Stimulated activated CD4-positive, alpha-beta T cell treated with anti-CD3 and anti-CD28 coated beads, Interleukin-15, amount 100 ng/mL, for 1 hour (primary cell): ENCODE measurements at places on chromosomes 13 and 19.

DNA sequence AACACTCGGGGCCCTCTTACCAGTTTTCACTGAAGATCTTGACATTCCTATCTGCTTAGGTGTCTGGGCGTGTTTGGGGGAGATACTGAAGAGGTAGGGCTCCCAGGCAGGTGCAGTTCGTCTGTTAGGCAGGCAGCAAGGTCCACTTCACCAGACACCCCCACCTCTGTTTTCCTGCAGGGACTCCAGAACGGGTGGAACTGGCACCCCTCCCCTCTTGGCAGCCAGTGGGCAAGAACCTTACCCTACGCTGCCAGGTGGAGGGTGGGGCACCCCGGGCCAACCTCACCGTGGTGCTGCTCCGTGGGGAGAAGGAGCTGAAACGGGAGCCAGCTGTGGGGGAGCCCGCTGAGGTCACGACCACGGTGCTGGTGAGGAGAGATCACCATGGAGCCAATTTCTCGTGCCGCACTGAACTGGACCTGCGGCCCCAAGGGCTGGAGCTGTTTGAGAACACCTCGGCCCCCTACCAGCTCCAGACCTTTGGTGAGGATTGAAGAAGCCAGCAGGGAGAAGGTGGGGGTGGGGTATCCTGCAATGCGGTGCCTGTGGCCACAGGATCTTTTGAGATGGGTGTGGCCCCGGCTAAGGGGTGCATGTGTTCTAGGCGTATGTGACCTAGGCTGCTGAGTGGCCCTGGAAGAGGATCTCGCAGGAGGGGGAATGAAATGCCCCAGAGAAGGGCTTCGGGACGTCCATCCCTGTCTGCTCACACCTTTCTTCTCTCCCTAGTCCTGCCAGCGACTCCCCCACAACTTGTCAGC lies 3.3 kb upstream of the ICAM4 start:
- no peak for DNase-seq

- no peak for DNase-seq
These were observed 647.6 kb upstream of the SPRY2 start for GRCh38 chr13:80988391-80989151.

- no peak for DNase-seq
These were observed 5.2 kb downstream of the SHISA2 start for GRCh38 chr13:26046639-26047038.

DNA sequence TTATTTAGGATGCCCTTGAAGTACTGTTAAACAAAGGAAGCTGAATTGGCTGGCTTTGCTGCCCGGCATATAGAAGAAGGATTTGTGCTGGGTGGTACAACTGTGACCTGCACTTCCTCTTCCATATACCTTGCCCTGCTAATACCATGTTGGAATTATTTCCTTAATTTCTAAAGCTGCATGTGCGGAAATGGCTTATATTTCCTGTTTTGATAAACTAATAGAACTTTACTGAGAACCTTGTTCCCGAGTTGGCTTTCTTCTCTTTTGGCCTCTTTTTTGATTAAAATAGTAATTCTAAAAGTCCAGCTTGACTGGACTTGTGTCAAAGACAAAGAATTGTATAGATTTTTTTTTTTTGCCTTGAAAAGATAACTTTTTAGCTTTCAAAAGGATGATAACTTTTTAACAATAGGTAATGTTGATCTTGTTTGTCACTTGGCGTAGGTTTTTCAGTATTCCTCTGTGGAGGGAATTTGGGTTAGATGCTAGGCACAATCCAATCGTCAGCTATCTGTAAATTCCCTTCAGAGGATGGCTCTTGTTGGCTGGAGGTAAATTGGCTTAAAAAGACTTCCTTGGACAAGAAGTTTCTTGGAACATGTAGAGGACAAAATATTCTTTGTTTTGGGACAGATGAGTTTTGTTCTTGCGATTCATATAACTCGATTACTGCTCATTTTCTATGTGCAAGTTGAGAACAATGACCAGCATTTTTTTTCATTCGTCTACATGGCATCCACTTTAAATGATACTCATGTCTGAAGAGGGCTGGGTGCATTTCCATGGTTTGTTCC lies 41.4 kb downstream of the COL4A2 start:
- DNase-seq = no peak

DNA sequence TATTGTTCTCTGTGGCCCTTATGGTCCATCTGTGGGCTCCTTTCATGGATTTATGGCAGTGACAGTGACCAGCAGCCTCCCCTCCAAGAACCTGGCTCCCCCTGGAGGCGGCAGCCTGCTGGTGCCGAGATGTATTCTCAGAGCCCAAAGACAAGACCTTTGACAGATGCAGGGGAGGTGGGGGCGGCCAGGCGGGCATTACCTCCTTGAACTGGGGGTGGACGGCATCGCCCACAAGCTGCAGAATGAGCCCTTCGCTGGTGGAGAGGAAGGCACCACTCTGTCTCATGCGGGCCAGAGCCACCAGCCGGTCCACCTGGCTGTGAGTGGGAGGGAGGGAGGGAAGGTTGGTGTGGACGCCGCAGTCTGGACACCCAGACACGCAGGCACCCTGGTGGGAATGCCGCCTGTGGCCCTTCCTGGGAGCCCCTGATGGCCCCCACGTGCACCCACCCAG lies 6.6 kb downstream of the ISOC2 start:
- no peak for DNase-seq

GRCh38 chr19:50159078-50159477 lies 4.0 kb downstream of the IZUMO2 start:
- DNase-seq = no peak

DNA sequence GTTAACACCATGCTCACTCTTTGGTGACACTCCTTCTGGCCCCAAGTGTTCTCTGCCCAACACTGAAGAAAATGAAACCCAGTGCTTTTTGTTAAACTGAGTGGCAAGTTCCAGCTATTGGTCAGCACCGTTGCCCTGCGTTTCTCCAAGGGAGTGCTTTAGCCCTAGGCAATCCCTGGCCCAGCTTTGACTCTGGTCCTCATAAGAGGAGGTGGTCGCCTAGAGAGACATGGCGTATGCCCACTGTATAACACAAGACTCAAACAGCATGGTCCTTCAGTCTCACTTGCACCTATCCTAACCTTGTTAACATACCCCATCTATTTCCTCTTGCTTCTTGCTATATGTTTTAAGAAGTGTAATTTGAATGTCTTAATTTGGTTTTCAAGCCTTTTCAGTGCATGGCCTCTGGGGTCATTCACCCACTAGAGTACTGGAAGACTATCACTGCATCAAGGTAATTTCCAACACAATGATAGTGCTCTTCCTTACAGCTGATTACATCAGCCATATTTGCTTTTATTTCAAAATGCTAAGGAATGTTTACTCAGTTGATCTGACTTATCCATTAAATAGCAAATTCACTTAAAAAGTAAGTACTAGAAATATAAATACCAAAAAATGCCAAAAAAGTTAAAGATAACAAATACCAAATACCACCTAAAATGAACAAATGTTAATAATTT lies 190.5 kb upstream of the SOX21 start:
- no peak for DNase-seq

DNA sequence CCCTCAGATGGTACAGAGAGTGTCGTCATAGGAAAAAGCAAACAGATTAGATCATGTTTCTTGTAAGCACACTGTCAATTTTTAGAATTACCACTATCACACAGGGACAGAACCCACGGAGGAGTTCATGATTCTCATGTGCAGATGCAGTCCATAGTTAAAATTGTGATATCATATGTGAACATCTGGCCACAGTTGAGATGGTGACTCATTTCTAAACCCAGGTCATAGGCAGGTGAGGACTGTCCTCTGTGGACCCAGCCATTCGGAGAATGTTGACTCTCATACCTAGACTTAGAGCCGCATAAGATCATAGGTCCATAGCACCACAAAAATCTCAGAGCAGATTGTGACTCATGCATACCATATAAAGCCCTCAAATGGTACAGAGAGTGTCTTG lies 17.8 kb upstream of the ZNF730 start:
- no peak for DNase-seq

GRCh38 chr19:41705393-41706174 lies 2.8 kb upstream of the CEACAM5 start:
- DNase-seq = no peak

DNA sequence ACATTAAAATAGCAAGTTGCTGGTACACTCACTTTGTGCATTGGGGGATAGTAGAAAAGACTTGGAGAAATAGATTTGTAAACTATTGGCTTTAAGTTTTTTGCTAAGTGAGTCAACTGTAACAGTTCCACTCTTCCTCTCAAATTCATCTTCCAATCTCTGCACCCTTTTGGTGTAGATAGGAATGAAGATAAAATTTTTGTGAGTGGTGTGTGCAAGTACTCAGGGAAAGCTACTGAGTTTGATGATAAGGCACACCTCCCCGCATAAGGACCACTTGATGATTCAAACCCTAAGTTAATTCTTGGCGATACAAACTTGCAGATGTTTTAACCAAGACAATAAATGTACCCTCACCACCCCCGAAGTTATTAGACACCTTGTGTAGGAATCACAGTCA lies 168.3 kb upstream of the SLITRK1 start:
- DNase-seq = no peak

GRCh38 chr13:31175847-31176532 lies 14.3 kb upstream of the HSPH1 start:
- no peak for DNase-seq

DNA sequence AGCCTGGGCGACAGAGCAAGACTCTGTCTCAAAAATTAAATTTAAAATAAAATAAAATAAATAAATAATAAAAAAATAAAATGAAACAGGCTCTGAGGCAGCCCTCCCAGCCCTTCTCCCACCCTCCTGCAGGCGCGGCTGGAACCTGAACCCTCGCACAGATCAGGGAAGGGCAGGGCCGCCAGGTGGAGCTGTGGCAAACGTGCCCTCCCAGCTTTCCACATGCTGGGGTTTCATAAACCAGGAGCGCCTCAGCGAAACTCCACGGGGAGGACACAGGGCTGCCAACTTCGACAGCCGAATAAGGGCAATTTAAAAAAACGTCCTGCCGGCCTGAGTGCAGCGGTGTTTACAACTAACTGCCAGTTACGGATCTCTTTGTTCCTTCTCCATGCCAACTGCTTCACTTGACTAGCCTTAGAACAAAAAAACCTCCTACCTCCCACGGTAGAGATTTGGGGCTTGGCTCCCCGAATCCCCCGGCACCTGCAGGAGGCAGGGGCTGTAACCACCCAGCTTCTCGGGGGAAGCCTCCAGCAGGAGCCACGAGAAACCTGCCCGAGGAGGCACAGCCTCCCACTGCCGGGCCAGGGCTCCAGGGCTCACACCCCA lies 15.9 kb downstream of the ZNF787 start:
- no peak for DNase-seq

GRCh38 chr19:41116261-41116660 lies 2.0 kb downstream of the CYP2F1 start:
- no peak for DNase-seq

- no peak for DNase-seq
These were observed 89.9 kb downstream of the COL4A1 start for GRCh38 chr13:110217085-110217484.

DNA sequence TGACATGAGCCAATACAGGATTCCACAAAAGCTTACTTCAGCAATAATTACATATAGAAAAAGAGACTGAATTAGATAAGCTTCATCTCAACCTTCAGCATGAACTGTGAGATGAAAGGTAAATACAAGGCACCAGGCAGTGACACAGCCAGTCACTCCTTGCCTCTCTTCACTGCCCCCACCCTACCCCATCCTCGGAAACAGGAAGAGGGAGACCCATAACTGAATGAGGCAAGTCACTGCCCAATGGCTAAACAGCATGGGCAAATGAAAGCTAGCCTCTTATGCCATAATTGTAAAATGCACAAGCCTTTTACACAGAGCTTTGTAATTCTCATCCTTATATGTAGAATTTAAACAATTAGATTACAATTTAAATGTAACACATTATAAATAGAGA lies 1.7 kb downstream of the ZNF160 start:
- no peak for DNase-seq

- DNase-seq = no peak
These were observed 140.0 kb downstream of the SIPA1L3 start for GRCh38 chr19:38047049-38047438.

DNA sequence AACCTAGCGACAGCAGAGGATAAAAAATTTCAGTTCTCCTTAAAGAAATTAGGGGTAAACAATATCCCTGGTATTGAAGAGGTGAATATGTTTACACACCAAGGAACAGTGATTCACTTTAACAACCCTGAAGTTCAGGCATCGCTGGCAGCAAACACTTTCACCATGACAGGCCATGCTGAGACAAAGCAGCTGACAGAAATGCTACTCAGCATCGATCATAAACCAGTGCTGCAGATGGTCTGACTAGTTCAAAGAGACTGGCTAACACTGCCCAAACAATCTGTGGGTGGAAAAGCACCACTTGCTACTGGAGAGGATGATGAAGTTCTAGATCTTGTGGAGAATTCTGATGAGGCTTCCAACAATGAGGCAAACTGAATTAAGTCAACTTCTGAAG lies 19.9 kb upstream of the ACOD1 start:
- DNase-seq = no peak

DNA sequence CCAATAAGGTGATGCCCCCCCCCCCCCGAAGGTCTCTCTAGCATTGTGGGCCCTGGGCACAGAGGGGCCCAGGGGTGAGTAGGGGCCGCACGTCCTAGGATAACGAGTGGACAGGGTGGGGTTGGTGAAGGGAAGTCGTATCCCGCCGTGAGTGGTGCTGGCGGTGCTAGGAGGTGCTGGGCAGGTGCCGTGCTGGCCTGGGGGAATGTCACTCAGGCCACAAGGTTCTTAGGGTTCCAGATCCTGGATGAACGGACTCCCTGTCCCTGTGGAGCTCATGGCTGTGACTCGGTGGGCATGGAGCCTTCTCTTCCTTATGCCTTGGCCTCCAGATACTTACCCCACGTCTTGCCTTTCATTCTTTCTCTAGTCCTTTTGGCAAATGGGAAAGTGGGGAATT lies 157.4 kb upstream of the SOX1 start:
- no peak for DNase-seq

DNA sequence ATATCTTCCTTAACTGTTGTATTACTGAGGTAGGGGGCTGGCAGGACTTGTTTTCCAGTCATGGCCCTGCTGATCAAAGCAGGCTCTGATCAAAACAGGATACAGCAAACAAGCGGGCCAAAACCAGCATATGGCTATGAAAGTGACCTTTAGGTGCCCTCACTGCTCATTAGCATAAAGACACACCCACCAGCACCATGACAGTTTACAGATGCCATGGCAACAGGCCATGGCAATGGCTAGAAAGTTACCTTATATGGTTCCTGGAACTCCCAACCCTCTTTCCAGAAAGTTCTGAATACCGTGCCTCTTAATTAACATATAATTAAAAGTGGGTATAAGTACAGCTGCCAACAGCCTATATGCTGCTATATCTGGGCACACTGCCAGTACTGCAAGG lies 551.4 kb upstream of the SGCG start:
- no peak for DNase-seq

- no peak for DNase-seq
These were observed 7.3 kb upstream of the SIGLEC5 start for GRCh38 chr19:51637362-51637978.

GRCh38 chr13:70616847-70617246 lies 508.6 kb upstream of the KLHL1 start:
- DNase-seq = no peak
